ENCODE measurements at places on chromosomes 13 and 19. TPM values are rescaled to one million over a fixed set of nuclear protein-coding genes. Genes with fewer than 3 reads are reported as not detected.

ZNF414 gene
- 17.7 TPM for total RNA-seq

ZNF208 gene
- total RNA-seq = 12.6 TPM

ZNF534 gene
- total RNA-seq = 1.1 TPM

PRRG2 gene
- 0.49 TPM for total RNA-seq

PGLYRP2 gene
- total RNA-seq = not detected

DNAJC3 gene
- 60.3 TPM for total RNA-seq

KIR2DL4 gene
- not detected for total RNA-seq

CYP2B6 gene
- total RNA-seq = not detected

VSTM2B gene
- total RNA-seq = not detected

C19orf38 gene
- total RNA-seq = 1.5 TPM

CYP4F8 gene
- total RNA-seq = not detected

CERS4 gene
- 33.7 TPM for total RNA-seq

KBTBD7 gene
- total RNA-seq = 6.9 TPM

ATP4A gene
- total RNA-seq = not detected

TEX26 gene
- 0.24 TPM for total RNA-seq

ZNF546 gene
- total RNA-seq = 4.3 TPM

ZNF43 gene
- 26.3 TPM for total RNA-seq

COL4A2 gene
- total RNA-seq = 693 TPM
